ENCODE measurements at places on chromosomes 5 and 9. TPM values are rescaled to one million over a fixed set of nuclear protein-coding genes. Genes with fewer than 3 reads are reported as not detected.

Gene DPYSL3
- 414 TPM for total RNA-seq

Gene HMCN2
- 0.15 TPM for total RNA-seq

Gene RALGDS
- total RNA-seq = 58.8 TPM

DNA sequence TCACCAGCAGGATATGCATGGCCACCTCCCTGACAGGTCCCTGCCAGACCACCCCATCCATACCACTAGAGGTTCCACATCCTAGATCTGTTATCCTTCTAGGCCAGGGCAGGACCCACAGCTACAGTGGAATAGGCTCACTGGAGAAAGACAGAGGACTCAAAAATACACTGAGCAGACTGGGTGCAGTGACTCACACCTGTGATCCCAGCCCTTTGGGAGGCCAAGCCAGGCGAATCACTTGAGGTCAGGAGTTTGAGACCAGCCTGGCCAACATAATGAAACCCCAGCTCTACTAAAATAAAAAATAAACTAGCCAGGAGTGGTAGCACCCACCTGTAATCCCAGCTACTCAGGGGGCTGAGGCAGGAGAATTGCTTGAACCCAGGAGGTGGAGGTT, 56.5 kb upstream of the TESK1 start:
- DNase-seq = no peak

DNA sequence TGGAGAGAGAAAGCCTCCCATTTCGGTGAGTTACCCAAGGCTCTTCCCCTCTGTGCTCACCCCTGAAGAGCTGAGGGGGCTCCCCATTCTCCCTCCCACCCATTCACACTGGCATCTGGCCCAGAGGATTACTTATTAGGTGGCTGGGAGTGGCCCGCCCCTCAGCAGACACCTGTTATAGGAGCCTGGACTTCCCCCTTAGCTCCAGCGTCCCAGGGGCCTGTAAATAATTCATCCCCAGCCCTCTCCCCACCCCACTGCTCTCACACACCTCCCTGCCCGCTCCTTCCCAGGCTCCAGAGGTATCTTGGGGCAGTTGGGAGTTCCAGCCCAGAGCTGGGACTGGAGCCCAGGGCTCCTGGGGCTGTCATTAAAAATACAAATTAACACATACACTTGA, 11.6 kb upstream of the SLC6A7 start:
- DNase-seq = no peak

GRCh38 chr5:5141625-5142525, 1.7 kb downstream of the ADAMTS16 start:
- peak; percentile 81 for DNase-seq

- no peak for DNase-seq
Measured at GRCh38 chr9:113484258-113484730, 20.8 kb downstream of the RGS3 start.
